D721Med (cell line): ENCODE measurements at places on chromosomes 3 and 15.
A peak's percentile ranks its signal among the peaks of the same experiment; 100 is the strongest.

GRCh38 chr3:153370680-153371079, 208.7 kb downstream of the RAP2B start:
- DNase-seq = no peak

DNA sequence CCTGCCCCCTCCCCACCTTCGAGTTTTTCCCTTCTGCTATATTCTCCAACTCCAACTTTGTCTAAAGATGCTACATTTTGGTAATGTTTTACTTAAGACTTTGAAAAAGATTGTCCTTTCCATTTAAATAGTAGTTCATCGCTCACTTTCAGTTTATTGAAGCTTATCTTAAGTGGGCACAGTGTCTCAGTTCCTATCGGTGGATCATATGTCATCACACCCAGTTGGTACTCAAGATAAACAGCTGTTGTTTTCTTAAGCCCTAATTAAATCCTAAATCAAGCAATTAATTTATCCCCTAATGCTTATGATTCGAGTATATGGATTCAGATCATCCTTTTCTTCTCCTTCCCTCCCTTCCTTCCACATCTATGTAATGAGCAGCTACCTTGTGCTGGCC, 210.7 kb downstream of the TLE3 start:
- DNase-seq = no peak

DNA sequence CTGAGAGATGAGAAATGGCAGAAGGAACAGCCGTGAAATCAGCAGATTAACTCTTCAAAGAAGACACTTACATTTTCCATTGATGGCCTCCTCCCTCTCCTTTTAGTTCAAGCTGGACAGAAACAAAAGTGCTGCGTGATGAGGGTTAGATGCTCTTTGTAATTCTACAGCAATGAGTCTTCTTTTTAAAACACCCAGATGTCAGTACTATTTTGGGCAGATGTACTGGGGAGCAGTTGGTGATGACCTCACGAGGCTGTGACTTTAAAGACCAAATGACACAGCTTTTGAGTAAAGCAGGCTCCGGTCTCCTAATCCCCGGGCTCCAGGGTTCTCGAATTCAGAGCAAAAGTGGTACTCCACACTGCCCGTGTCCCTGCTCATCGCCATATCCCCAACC, 198.2 kb downstream of the SLCO3A1 start:
- DNase-seq = no peak

GRCh38 chr3:61299343-61300005, 48.2 kb upstream of the FHIT start:
- DNase-seq = no peak

GRCh38 chr15:25249236-25250010, 189.4 kb downstream of the UBE3A start:
- DNase-seq = peak; percentile 7

- no peak for DNase-seq
Measured at GRCh38 chr15:63462088-63462487, 42.3 kb upstream of the USP3 start.

- no peak for DNase-seq
Measured at GRCh38 chr3:16600780-16601536, 4.3 kb downstream of the DAZL start.

GRCh38 chr15:59257140-59257539, 50.5 kb downstream of the LDHAL6B start:
- DNase-seq = no peak

- no peak for DNase-seq
Measured at GRCh38 chr3:8507496-8507895, 5.9 kb downstream of the LMCD1 start.

DNA sequence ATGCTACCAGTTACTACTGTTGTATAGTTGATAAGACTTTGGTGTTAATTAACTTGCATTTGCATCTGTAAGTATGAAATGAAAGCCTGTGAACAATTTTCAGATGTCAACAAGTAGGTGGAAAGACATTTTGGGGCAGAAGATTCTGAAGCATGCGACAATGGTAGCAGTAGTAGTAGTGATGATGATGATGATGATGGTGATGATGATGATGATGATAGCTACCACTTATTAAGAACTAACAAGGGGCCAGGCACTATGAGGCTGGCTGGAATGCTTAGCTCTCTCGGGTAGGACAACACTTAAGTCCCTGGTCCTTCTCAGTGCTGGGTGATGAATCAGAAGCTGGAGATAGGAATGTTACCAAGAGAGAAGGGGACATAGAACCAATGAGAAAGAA, 333.4 kb upstream of the IL12A start:
- DNase-seq = no peak

- DNase-seq = no peak
Measured at GRCh38 chr3:102481050-102481449, 46.2 kb downstream of the ZPLD1 start.

- DNase-seq = no peak
Measured at GRCh38 chr15:98800437-98801233, 152.3 kb downstream of the IGF1R start.

GRCh38 chr3:54086652-54087405, 35.5 kb upstream of the CACNA2D3 start:
- DNase-seq = no peak

DNA sequence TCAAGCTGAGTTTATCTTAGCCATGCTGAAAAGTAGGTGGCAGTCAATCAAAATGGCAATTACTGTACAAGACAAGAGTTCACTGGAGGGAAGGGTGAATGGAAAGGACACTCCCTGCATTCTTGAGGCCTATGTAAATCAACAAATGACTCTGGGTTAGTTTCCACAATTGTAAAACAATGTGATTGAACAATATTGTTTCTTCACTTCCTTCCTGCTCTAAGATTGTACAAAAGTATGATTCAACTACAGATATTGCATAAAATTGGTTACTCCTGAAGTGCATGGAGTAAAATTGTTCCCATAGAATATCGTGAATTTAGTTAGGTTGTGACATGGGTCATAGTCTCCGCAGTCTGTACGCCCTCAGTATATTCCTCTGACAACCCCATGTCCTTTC, 277.6 kb downstream of the LPP start:
- no peak for DNase-seq

DNA sequence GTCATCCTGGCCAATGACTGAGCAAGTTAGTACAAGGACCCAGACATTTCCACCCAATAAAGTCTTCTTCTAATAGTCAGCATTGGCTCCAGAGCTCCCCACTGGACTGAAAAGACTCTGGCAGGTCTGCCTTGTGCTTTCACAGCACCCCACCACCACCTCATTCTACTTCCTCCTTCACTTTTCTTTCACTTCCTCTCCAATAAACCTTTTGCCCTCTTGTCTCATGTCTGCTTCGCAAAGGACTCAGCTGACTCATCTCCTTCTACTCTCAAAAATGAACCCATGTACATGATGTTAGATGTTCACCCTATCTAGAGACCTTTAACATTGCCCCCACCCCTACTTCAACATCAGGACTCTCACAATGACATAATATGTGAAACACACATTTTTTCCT, 181.0 kb upstream of the PPP2R3A start:
- DNase-seq = no peak

- no peak for DNase-seq
Measured at GRCh38 chr15:98955331-98955730, 52.3 kb downstream of the PGPEP1L start.

DNA sequence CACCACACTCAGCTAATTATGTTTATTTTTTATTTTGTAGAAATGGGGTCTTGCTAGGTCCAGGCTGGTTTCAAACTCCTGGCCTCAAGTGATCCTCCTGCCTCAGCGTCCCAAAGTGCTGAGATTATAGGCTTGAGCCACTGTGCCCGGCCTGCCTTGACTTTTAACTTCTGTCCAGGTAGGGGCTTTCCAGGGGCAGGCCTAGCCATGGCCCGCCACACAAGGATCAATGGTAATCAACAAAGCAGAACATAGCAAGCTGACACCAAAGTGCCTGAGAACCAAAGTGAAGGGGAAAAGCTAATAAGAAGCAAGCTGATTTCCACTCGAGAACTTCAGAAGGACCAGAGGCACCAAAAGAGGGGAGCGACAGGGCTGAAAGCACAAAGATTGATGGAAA, 9.4 kb upstream of the CRTC3 start:
- no peak for DNase-seq

DNA sequence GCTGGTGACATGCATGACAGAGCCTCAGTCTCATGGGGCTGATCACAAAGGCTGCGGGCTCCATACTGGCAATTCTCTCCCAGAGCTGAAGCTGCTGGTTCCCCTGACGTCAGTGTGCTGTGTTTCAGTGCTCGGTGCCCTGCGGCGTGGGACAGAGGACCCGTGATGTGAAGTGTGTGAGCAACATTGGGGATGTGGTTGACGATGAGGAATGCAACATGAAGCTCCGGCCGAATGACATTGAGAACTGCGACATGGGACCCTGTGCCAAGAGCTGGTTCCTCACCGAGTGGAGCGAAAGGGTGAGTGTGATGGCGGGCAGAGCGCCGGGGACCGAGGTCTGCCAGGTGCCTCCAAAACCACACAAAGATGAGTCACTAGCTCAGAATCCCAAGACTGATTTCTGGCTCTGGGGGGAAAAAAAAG, 62.0 kb upstream of the NR2E3 start:
- no peak for DNase-seq

- DNase-seq = no peak
Measured at GRCh38 chr3:10390641-10391373, 69.9 kb upstream of the SEC13 start.
